ENCODE measurements at places on chromosomes 11 and 22.

DNA sequence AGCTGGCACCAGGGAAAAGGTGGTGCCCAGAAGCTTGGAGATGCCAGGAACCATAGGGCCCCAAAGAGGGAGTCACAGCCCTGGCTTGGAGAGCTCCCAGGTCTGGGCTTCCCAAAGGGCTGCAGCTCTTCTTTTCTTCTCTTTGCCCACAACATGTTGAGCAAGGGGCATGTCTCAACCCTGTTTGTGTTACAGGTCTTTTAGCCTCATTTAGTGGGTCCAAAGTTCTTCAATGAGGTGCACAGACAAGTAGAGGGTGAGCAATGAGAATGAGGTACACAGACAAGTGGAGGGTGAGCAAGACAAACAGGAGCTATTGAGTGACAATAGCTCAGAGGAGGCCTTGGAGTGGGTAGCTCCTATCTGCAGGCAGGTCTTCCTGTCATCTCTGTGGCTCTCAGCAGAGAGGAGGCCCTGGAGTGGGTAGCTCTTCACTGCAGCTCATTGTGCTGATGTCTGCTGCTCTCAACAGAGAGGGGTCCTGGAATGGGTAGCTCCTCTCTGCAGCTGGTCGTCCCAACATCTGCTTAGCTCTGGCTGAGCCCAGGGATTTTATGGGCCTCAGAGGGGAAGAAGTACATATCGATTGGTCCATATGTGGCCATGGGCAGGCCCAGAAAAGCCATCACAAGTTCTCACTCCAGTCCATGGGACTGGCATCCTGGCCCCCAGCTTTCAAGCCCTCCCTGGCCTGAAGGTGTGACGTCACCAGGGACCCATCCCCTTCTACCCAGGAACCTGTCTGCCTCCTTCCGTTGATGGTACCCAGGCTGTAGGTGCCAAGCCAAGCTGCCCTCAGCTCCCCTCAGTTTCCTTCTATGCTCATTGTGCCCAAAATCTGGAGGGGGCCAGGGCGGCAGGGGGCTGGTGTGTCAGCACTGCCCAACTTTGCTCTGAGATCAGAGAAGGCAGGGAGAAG lies 34.9 kb downstream of the WBP2NL start:
- DNase-seq: no peak

DNA sequence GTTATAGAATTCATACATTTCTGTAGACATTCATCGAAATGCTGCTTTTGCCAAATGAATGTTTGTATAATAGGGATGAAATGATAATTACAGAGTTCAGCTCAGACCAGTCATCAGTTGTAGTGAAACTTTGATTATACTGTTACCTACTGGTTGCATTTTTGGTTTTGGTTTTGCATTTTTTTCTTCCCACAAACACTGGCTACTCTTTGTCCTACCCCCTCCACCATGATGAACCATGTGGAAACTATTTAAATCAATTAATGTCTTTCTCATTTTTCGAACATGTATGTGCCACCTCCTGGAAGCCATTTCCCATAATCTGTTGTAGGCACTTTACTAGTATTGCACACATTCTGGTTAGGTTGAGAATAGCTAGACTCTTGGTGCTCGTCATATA lies 75.3 kb upstream of the MTNR1B start:
- no peak for DNase-seq

DNA sequence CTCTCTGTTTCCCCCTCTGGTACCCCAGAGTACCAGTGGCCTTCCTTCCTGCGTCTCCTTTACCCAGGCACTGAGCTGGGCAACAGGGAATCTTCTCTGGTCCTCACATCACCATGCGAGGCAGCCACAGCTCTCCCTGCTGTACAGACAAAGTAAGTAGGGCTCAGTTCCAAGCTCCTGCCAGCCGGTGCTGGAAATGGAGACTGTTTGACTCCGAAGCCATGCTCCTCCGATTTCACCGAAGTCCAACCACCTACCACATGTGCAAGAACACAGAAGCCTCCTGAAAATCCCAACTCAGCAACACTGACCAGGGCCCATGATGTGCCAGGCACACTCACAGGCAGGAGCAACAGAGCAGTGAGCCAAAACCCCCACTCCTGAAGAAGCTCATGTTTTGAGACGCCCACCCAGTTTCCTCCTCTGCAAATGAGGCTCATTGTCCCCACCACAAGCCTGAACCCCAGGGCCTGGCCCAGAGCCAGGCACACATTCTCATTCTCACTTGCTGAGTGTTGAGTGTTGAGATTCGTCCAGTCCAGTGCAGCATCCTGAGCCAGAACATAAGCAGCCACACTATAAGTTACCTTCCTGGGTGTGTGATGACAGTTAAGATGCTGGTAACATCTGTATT lies 156.0 kb downstream of the MPPED1 start:
- no peak for DNase-seq

DNA sequence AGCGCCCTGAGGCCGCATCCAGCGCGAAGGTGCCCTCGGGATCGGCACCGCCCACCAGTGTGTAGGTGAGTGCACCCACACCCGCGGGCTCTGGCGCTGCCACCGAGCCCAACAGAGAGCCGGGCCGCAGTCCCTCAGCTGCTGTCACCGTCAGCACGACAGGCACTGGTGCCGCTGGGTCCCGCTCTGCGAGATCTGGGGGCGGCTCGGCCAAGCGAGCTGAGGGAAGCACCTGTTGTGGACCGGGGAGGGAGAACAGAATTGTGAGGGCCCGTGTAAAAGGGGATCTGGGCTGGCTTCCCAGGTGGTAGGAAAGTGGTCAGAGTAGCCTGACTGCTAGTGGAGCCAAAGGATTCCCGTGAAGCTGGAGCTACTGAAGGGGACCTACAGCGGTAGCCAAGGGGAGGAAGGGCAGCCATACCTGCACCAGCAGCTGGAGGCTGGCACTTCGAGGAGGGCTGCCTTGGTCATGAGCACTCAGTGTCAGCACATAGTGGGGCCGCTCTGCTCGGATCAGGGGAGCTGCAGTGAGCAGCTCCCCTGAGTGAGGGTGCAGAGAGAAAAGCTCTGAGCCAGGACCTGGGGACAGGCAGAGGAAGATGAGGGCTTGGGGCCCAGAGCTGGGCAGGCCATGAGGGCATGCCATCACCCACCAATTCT lies 11.5 kb upstream of the TPP1 start:
- no peak for DNase-seq

DNA sequence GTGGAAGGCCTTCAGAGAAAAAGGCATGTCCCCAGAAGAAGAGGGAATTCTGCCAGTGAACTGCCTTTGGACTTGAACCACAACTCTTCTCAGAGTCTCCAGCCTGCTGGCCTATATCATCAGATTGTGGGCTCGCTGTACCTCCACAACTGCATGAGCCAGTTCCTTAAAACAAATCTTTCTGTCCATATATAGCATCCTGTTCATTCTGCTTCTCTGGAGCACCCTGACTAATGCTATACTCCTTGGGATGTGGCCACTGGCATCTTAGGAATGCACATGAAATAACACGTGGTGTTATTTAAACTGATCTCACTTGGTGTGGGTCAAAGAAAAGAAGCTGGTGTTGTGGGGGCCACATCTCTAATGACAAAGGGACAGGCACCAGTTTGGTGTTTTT lies 58.3 kb upstream of the VSTM5 start:
- no peak for DNase-seq

- DNase-seq: no peak
These were observed 69.1 kb downstream of the FCHSD2 start for GRCh38 chr11:73072935-73073481.

GRCh38 chr22:25114369-25115362 lies 85.0 kb upstream of the CRYBB3 start:
- no peak for DNase-seq

Data from stimulated activated CD4-positive, alpha-beta T cell treated with anti-CD3 and anti-CD28 coated beads, Interleukin-2, amount 100 ng/mL, for 4 hours (primary cell).